ENCODE measurements at places on chromosomes 5 and 9.

DNA sequence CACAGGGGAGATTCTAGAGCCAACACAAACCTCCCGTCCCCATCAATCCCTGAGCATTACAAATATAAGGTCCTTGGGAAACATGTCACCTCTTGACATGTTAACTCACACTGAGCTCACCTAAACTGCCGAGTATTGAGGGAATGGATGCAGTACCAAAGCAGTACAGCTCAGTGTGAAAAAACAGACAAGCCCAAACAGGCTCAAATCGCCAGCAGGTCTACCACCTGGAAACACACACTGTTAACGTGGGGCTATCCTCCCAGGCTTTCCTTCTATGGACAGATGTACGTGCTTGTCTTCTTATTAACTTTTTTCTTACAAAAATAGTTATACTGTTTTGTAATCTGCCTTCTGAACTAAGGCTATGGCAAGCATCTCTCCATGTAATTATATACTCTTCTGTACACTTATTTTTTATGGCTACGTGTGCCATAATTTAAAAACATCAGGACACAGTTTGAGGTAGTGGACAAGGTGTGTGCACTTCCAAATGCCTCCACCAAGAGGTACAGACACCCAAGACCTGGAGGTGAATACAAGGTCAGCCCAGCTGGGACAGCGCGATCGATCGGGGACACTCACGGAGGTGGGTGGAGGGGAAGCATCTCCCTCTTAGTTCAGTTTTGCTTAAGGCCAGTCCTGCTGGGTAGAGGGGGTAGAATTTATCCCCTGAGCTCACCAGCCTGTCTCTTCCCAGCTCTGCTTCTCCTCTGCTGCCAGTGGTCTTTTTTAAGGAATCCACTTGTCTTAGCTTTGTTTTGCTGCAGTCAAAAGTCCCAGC, 76.5 kb downstream of the DAP start:
- H3K27ac ChIP-seq, result no peak overlapping the region
- no peak for DNase-seq
- H3K27me3 ChIP-seq, result no peaks in the 10 kb centered on the region
- peaks cover 60% of the 10 kb centered on the region for H3K36me3 ChIP-seq
- no peak overlapping the region for H3K4me3 ChIP-seq

DNA sequence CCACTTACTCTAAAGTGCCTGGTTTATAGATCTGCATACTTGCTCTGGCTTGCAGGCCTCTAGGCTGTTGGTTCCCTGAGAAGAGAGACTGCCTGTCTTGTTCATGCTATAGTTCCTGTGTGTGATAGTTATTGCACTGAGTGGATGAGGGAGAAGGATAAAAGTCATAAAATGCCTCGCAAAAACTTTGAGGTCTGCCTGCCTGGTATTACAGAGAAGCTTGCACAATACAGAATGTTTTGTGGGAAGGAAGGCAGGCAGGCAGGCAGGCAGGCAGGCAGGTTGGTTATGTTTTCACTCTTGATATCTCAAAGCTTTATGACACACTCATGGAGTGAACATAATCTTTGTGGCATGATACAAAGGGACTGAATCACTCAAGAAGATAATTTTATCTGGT, 287.1 kb downstream of the SLIT3 start:
- DNase-seq, result no peak
- no peaks in the 10 kb centered on the region for H3K27me3 ChIP-seq
- H3K36me3 ChIP-seq, result no peaks in the 10 kb centered on the region
- no peak overlapping the region for H3K4me3 ChIP-seq
- H3K4me1 ChIP-seq, result no peaks in the 10 kb centered on the region

GRCh38 chr9:109907810-109908458, 127.9 kb downstream of the PALM2AKAP2 start:
- H3K4me3 ChIP-seq, result no peak overlapping the region
- DNase-seq, result peak; percentile 51
- peaks cover 3% of the 10 kb centered on the region for H3K36me3 ChIP-seq
- H3K27ac ChIP-seq, result no peak overlapping the region
- no peaks in the 10 kb centered on the region for H3K27me3 ChIP-seq
- H3K4me1 ChIP-seq, result peaks cover 14% of the 10 kb centered on the region

DNA sequence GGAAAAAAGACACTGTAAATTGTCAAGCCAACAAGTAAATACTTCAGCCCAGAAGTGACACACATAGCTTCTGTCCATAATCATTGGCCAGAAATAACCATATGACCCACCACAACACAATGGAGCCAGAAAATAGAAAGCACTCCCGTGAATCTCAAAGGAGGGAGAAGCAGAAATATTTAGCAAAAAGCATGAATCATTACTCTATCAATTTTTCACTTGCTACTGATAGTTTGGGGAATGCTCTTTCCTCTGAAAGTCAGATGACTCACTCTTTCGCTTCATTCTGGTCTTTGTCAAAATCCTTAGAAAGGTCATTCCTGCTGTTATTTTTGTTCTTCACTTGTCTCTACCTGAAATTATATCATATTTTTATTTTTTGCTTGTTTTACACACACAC, 312.6 kb downstream of the TMEM232 start:
- no peaks in the 10 kb centered on the region for H3K36me3 ChIP-seq
- H3K27me3 ChIP-seq, result no peaks in the 10 kb centered on the region
- no peaks in the 10 kb centered on the region for H3K4me1 ChIP-seq
- no peak overlapping the region for H3K4me3 ChIP-seq
- DNase-seq, result peak; percentile 51

GRCh38 chr9:136043441-136043991, 51.6 kb downstream of the NACC2 start:
- no peak overlapping the region for H3K27ac ChIP-seq
- no peaks in the 10 kb centered on the region for H3K27me3 ChIP-seq
- DNase-seq, result no peak
- H3K36me3 ChIP-seq, result peaks cover 16% of the 10 kb centered on the region

GRCh38 chr5:74266132-74266531, 374.4 kb downstream of the ENC1 start:
- no peak overlapping the region for H3K4me3 ChIP-seq
- H3K36me3 ChIP-seq, result no peaks in the 10 kb centered on the region

DNA sequence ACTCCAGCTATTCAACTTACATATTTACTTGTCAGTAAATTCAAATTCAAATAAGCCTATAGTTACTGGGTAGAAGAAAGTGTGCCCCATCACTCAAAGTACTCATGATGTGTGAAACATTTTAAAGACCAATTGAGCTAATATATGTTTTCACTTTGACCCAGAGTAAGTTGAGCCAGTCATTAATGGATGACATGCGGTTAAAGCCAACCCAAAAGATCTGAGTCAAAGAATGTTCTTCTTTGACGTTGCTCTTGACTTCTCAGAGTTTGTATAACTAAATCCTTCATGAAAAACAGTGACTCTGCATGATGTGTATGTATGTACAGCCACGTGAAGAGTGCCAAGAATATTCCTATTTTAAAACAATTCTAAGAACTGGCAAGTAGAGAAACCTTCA, 237.4 kb downstream of the NR2F1-AS1 start:
- peaks cover 6% of the 10 kb centered on the region for H3K4me1 ChIP-seq
- no peaks in the 10 kb centered on the region for H3K36me3 ChIP-seq
- H3K27me3 ChIP-seq, result no peaks in the 10 kb centered on the region

GRCh38 chr5:158621391-158621790, 478.3 kb downstream of the EBF1 start:
- no peaks in the 10 kb centered on the region for H3K27me3 ChIP-seq
- no peaks in the 10 kb centered on the region for H3K4me1 ChIP-seq
- no peak overlapping the region for H3K27ac ChIP-seq
- DNase-seq, result no peak

DNA sequence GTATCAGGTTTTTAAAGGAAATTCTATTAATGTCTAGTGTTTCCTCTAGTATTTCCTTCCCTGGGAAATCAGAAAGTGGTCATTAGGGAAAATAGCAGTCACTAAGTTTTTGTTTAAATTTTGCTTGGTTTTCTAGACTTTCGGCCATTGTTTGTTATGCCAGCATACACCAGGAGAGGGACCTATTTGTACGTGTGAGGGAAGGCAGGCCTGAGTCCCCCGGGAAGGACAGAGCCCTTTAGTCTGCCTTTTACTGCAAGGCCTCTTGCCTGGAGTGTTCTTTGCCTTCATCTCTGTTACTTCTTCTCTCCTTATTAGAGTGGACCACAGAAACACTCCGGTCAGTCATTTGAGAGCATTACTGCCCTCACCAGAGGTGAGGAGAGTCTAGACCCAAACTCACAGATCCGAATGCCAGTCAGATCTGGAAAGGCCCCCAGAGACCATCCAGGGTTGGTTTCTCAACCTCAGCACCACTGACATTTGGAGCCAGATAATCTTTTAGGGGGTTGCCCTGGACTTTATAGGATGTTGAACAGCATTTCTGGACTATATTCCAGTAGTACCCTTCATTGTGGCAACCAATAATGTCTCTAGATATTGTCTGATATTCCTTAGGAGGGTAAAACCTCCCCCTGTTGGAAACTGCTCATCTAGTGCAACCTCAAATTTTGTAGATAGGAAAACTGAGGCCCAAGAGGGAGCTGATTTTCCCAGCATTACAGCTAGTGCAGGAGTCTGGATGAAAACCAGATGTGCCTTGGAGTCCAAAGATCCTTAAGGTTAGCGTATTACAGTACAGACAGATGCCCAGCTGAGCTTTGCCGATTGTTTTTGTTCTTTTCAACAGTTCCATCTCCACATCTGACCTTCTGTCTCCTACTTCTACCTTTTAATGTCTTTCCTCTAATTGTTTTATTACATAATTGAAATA, 93.0 kb upstream of the NIPAL4 start:
- no peaks in the 10 kb centered on the region for H3K36me3 ChIP-seq
- no peak overlapping the region for H3K4me3 ChIP-seq

DNA sequence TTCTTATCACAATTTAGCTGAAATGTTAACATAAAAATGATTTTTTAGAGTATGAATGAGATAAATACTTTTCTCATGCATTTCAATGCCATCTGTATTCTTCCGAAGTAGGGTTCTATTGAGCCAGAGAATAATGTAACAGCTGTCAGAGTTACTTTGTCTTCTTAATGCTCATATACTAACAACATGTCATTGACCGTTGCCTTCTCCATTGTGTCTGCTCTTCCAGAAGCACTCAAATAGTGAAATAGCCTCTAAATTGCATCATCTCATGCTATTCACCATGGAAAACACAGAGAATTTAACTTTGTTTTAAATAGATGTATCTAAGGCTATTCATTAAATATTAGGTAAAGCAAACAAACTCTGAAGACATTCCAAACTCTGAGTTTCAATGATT, 1875.9 kb upstream of the CDH9 start:
- no peaks in the 10 kb centered on the region for H3K36me3 ChIP-seq
- DNase-seq, result no peak
- no peak overlapping the region for H3K27ac ChIP-seq
- no peaks in the 10 kb centered on the region for H3K4me1 ChIP-seq

GRCh38 chr5:159156426-159157238, 52.7 kb downstream of the RNF145 start:
- peak; percentile 75 for DNase-seq
- H3K27me3 ChIP-seq, result no peaks in the 10 kb centered on the region
- H3K36me3 ChIP-seq, result peaks cover 11% of the 10 kb centered on the region
- H3K4me3 ChIP-seq, result no peak overlapping the region

GRCh38 chr5:125725691-125726090, 697.5 kb upstream of the GRAMD2B start:
- no peaks in the 10 kb centered on the region for H3K4me1 ChIP-seq
- no peaks in the 10 kb centered on the region for H3K36me3 ChIP-seq
- no peak overlapping the region for H3K27ac ChIP-seq
- H3K4me3 ChIP-seq, result no peak overlapping the region

GRCh38 chr5:75668445-75668844, 48.8 kb downstream of the POC5 start:
- H3K4me3 ChIP-seq, result no peak overlapping the region
- no peaks in the 10 kb centered on the region for H3K27me3 ChIP-seq
- H3K36me3 ChIP-seq, result peaks cover 8% of the 10 kb centered on the region

- H3K27me3 ChIP-seq, result peaks cover under 1% of the 10 kb centered on the region
- no peaks in the 10 kb centered on the region for H3K36me3 ChIP-seq
- no peak for DNase-seq
- H3K4me3 ChIP-seq, result no peak overlapping the region
- peaks cover 10% of the 10 kb centered on the region for H3K4me1 ChIP-seq
- H3K27ac ChIP-seq, result no peak overlapping the region
Observed at GRCh38 chr5:159333545-159333925, 3.2 kb upstream of the IL12B start.

GRCh38 chr9:95696701-95697100, 178.8 kb upstream of the ERCC6L2 start:
- H3K4me3 ChIP-seq, result no peak overlapping the region
- DNase-seq, result no peak
- peaks cover 2% of the 10 kb centered on the region for H3K4me1 ChIP-seq
- H3K36me3 ChIP-seq, result no peaks in the 10 kb centered on the region

- H3K4me1 ChIP-seq, result no peaks in the 10 kb centered on the region
- H3K27ac ChIP-seq, result no peak overlapping the region
- no peak for DNase-seq
- no peaks in the 10 kb centered on the region for H3K36me3 ChIP-seq
- peaks cover 11% of the 10 kb centered on the region for H3K27me3 ChIP-seq
- no peak overlapping the region for H3K4me3 ChIP-seq
Observed at GRCh38 chr5:171513591-171513990, 94.1 kb downstream of the FGF18 start.

DNA sequence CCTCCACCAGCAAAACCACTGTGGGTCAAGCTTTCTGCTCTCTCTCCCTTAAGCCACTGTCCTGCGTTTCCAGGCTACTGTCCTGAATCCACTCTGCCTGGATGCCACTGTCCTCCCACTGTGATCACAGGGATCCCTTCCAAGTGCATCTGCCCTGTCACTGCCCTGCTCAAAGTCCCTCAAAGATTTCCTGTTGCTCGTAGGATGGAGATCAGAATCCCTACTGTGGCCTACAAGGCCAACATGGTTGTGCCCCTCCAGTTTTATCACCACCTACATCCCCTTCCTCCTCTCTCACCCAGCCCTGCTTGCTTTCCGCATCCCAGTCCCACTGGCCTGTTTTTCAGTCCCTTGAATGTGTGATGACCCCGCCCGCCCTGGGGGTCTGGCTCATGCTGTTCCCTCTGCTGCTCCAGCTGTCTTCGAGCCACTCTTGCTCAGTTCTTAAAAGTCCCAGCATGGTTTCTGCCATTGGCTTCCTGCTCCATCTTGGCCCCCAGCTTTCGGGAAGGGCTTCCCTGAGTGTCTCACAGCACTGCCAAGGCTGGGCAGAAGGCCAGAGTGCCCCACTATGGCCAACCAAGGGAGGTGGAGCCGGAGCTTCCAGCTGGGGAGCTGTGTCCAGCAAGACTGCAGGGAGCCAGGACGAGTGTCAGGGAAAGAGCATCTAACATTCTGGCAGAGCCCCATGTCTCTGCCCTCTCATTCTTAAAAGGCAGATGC, 12.9 kb upstream of the FRRS1L start:
- no peaks in the 10 kb centered on the region for H3K4me1 ChIP-seq
- no peak overlapping the region for H3K27ac ChIP-seq
- peaks cover 40% of the 10 kb centered on the region for H3K27me3 ChIP-seq
- DNase-seq, result no peak
- H3K4me3 ChIP-seq, result no peak overlapping the region

GRCh38 chr5:135034236-135034962, 371 bp upstream of the PITX1 start:
- H3K27ac ChIP-seq, result no peak overlapping the region
- H3K4me3 ChIP-seq, result peak overlapping the region; percentile 33
